ENCODE measurements at places on chromosomes 13 and 19. TPM values are rescaled to one million over a fixed set of nuclear protein-coding genes. Genes with fewer than 3 reads are reported as not detected.

The ZNF443 gene
- 9.2 TPM for total RNA-seq

The RUVBL2 gene
- total RNA-seq: 160 TPM

The PRX gene
- total RNA-seq: 6.0 TPM

The ZSCAN4 gene
- not detected for total RNA-seq

All from H1 (cell line).